ENCODE measurements at places on chromosomes 3 and 15.

GRCh38 chr3:46453526-46454208, 11.0 kb downstream of the LTF start:
- DNase-seq: no peak

- no peak for DNase-seq
Measured at GRCh38 chr3:19559724-19560442, 374.1 kb downstream of the EFHB start.

GRCh38 chr15:33310481-33311311, at the start of gene RYR3:
RYR3 (plus strand) TSS chr15:33310967; CDS start chr15:33311046, 79 bp downstream.
- peak; percentile 53 for DNase-seq

GRCh38 chr15:82894971-82895520, 57.5 kb downstream of the HOMER2 start:
- peak; percentile 86 for DNase-seq

DNA sequence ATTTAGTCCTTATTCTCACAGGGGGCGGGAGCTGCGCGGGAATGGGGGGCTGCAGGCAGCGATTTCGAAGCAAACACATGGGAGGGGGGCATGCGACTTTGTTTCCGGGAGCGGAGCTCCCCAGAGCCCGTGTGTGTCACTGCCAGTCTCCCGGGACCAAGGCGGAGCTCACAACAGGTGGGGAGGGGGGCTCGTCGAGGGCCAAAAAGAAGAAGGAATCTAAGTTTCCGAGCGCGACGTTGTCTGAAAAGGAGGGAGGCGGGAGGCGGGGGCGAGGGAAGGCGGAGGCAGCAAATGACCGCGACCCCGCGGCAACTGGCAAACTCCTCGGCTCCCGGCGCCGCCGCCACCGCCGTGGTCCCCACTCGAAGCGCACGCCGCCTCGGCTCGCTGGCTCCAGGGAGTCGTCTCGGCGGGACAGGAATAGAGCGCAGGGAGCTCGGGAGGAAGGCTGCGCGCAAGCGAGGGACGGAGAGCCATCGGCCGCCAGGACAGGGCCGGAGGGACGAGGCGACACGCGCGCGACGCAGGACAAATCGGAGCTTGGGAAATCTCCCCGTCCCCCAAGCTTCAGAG, 1.4 kb downstream of the FOXP1 start:
- DNase-seq: peak; percentile 83

- no peak for DNase-seq
Measured at GRCh38 chr3:14640157-14640562, 11.4 kb upstream of the CCDC174 start.

DNA sequence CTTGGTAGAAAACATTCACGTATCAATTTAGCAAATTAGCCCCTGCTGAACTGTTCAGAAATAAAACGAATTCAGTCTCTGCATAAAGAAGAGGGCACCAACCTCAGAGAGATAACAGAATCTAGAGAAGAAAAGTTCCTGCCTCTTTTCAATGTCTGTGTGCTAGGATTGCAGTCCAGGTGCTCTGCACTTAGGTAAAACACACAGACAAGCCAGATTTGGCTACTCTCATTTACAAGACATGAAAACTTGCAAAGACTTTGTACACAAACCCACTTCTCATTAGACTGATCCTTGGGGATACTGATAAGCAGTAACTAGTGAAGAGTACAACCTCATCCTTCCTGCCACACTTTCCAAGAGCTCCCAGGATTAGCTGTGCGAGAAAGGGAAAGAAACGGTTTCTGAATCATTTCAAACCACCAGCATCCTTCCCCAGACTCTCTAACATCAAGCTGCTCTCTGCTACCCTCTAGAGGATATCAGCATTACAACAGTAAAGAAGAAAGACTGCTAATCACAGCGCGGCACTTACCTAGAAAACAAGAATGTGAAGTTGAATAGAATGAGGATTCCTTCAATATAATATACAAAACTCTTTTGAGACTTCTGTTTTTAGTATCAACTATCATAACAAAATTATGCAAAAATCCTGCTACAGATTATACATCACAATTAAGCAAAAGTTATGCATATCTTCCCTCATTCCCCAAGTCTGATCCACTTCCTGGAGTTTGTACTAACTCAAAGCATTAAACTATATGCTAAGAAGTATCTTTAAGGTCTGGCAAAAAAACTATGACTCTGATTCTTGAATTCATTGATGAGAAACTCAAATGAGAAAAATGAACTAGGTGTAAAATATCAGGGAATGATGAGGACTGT, 306.4 kb downstream of the MAGI1 start:
- peak; percentile 67 for DNase-seq

- no peak for DNase-seq
Measured at GRCh38 chr15:70133781-70134421, 36.2 kb upstream of the TLE3 start.

- no peak for DNase-seq
Measured at GRCh38 chr3:63912768-63913588, 795 bp upstream of the SCAANT1 start.

DNA sequence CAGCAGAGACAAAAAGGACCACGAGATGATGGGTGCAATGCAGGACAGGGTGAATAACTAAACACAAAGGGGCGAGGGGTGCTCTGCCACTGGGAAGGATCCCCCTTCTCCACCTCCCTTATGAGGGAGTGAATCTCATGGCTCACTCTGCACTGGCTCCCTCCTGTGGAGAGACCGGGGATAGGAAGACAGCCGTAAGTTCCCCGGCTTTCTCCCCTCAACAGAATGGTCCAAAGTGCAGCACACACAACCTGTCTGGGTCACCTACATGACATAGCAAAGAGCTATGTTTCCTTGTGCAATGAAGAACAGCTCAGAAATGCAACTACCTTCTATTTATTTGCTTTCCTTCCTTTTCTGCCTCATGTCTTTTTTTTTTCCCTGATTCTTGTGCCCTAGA, 7.8 kb upstream of the ACSBG1 start:
- DNase-seq: no peak

- no peak for DNase-seq
Measured at GRCh38 chr3:149605902-149606301, 51.9 kb downstream of the WWTR1 start.

GRCh38 chr3:72129501-72130094, 344.6 kb upstream of the PROK2 start:
- no peak for DNase-seq

- peak; percentile 75 for DNase-seq
Measured at GRCh38 chr3:137768361-137769321, 4.5 kb downstream of the SOX14 start.

GRCh38 chr3:42701371-42702065, 1.1 kb downstream of the HHATL start:
- DNase-seq: no peak

- no peak for DNase-seq
Measured at GRCh38 chr3:191972714-191973398, 511.9 kb downstream of the PYDC2 start.

DNA sequence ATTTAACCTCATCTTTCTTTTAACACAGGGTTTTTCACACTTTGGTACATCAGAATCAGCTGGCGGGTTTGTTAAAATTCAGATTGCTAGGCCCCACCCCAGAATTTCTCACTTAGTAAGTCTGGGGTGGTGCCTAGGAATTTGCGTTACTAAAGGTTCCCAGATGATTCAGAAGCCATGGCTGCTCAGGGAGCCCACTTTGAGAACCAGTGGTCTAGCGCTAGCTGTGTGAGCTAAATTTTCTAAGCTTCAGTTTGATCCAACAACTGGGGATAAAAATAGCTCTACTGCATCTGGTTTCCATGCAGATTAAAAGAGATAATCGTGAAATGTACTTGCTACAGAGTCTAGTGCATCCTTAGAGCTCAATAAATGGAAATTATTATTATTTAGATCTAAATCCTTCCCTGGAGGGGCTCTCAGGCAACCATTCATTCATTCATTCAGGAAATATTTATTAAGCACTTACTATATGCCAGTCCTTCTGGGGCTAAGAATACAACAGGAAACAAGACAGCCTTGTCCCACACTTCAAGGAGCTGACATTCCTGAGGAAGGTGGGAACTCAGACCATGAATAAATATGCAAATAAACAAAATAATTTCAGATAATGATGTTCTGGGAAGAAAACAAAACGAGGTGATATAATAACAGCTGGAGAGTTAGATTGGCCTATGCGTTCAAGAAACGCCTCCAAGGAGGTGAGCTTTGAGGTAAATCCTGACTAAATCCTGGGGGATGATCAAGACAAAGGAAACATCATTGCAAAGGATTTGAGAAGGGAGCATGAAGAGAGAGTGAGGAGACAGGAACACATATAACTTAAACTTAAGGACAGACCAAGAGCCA, 3.9 kb upstream of the CIDEC start:
- no peak for DNase-seq

DNA sequence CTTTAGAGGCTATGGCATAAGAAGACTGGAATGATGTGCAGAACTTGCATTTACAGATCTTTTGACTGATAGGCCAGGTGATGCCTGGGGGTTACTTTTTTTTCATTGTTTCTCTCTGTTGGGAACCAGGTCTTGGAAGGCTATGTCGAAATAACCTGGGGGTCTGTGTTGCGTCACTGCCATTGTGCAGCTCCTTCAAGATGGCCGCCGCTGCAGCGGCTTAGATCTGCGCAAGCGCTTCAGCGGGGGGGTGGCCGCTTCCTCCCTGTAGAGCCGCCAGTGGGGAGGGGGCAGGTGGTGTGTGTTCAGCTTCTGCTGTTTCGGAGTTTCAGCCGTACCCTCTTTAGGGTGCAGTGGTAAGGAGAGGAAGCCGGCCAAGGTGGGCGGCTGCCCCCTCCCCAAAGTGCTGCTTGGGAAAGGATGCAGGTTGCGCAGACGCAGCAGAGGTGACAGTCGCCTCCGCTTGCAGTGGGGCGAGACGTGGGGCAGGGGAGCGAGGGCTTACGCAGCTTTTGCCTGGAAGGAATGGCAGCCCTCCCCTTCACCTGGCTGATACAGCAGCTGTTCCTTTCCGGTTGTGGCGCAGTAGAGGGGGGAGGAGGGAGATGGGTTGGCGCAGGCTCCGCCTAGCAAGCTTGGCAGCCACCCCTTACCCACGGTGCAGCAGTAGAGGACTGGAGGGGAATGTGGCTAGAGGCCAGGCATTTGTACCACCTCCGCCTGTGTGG, 1.5 kb downstream of the SNRPN start:
- DNase-seq: peak; percentile 68

DNA sequence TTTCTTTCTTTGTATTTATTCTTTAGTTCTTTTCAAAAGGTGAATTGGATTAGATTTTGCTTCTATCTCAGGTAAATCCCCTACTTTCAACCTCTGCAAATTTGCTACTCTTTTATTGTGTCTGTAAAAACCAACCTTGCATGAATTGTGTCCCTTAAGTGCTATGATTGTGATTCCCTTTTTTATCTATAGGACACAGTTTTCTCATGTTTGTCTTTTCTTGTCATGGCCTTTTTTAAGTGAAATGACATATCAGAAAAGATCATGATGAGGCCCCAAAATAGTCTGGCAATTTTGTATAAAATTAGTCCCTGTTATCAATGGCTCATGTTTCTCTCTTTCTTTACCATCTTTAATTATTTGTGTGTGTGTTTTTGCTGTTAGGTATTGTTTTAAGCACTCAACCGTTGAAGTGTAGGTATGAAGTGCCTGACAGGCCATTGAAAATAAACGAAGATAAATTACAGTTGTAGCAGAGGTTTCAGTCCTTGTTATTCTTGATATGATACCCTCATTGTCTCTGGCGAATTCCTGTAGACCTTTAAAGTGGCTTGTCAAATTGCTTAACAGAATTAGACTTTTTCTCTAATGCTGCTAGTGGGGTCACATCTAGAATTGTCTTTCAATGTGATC, 184.3 kb downstream of the UBE2E2 start:
- no peak for DNase-seq

DNA sequence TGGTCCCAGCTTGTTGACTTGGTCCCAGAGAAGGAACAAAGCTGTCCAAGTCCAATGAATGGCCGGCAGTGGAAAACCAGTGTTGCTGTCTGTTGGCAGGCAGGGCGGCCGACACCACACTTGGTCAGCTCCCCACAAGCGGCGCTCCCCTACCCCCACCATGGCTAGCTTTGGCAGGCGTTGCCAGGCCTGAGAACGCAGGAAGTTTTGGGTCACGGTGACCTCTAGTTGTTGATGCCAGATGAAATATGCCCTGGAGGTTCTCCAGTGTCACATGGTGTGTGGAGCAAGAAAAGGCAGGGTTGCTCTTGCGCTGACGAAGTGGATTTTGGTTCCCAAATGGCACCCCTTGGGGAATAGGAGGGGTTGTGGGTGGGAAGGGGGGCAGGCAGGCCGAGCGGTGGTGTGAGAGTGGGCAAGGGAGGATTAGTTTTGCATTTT, 72.7 kb upstream of the TPRG1 start:
- DNase-seq: no peak

DNA sequence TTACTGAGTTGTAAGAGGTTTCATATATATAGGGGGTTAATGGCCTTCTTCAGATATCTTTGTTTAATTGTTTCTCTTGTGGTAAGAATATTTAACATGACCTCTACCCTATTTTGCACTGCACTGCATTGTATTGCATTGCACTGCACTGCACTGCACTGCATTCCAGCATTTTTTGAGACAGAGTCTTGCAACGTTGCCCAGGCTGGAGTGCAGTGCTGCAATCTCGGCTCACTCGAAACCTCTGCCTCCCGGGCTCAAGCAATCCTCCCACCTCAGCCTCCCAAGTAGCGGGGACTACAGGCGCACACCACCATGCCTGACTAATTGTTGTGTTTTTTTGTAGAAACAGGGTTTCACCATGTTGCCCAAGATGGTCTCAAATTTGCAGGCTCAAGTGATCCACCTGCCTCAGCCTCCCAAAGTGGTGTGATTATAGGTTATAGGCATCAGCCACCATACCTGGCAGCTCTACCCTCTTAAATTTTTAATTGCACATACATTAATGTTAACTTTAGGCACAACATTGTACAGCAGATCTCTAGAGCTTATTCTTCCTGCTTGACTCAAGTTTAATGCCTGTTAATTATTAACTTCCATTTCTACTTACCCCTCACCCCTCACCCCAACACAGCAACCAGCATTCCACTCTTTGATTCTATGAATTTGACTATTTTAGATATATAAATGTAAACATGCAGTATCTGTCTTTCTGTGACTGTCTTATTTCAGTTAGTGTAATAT, 38.4 kb downstream of the NEDD4 start:
- DNase-seq: no peak

- DNase-seq: no peak
Measured at GRCh38 chr3:35338186-35338585, 301.1 kb upstream of the ARPP21 start.

DNA sequence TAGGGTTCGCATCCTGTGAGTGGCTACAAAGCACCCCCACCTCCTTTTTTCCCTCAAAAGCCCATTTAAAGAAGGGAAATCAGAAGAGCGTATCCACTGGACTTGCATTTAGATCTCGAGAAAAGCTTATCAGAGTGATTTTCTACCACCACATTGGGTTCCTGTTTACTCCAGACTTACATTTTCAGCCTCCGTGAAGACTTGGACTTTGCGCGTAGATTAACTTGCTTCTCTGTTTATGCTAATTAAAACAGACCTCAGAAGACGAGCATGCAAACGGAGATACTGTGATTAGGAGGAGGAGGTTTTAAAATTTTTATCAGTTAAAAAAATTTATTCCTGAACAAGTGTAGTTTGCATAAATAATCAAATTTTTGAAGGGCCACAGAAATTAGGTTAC, 115.7 kb downstream of the AKAP13 start:
- no peak for DNase-seq

- DNase-seq: no peak
Measured at GRCh38 chr3:187951452-187952190, 202.3 kb upstream of the LPP start.

GRCh38 chr3:191296041-191296541, 33.1 kb upstream of the CCDC50 start:
- DNase-seq: no peak

Data from NCI-H524 (cell line).